DMS53 (cell line): ENCODE measurements at places on chromosomes 1 and 21.
A peak's percentile ranks its signal among the peaks of the same experiment; 100 is the strongest.

GRCh38 chr1:234505769-234506102 is 26.8 kb upstream of the TARBP1 start:
- DNase-seq: no peak

- DNase-seq: no peak
These were observed 76.1 kb downstream of the CD58 start for GRCh38 chr1:116494745-116495144.

GRCh38 chr1:12152113-12152891 is 14.5 kb upstream of the TNFRSF1B start:
- no peak for DNase-seq

GRCh38 chr1:119139403-119139802 is 1.1 kb downstream of the WARS2 start:
- peak; percentile 65 for DNase-seq

DNA sequence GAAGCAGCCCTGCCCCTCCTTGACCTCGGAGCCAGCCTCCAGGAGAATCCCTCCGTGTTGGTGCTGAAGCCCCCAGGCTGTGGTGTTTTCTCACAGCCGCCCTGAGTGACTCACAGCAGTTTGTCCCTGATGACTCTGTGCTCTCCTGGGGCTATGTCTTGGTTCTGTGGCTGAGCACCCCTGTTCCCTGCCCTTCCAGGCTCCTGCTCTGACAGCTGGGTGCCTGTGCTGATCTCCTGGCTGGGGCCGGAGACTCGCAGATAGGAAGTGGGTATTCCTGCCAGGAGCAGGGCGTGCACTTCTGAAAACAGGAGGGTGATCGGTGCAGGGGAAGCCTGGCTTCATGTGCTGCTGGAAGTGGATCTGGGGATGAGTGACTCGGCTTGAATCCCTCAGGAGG is 34.5 kb downstream of the POFUT2 start:
- no peak for DNase-seq

GRCh38 chr21:33760641-33761440 is 118.5 kb downstream of the ITSN1 start:
- DNase-seq: peak; percentile 46

- peak; percentile 86 for DNase-seq
These were observed 9.2 kb downstream of the CSTB start for GRCh38 chr21:43766734-43767497.

- no peak for DNase-seq
These were observed 8.5 kb downstream of the WNT2B start for GRCh38 chr1:112517231-112517630.

- no peak for DNase-seq
These were observed 64.6 kb downstream of the CAPN2 start for GRCh38 chr1:223776826-223777454.

DNA sequence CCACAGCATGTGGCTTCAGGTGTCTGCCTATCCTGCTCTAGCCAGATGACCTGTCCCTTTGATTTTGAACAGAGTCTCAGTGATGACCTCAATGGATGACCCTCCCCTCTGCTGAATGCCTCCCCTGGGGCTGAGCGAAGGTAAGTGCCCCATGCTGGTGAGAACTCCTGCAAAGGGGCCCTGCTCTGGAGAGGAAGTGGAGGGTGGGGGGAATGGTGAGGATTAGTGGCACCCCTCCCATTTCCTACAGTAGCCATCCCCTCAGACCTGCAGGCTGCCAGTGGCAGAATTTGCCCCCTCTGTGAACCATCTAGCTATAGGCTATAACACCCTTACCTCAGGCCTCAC is 3.7 kb upstream of the PMVK start:
- DNase-seq: no peak

GRCh38 chr1:46723901-46724300 is 5.0 kb upstream of the EFCAB14 start:
- no peak for DNase-seq

GRCh38 chr1:6587261-6588005 is 7.6 kb downstream of the ZBTB48 start:
- peak; percentile 81 for DNase-seq

- no peak for DNase-seq
These were observed 34.0 kb downstream of the ACP6 start for GRCh38 chr1:147636314-147636713.

DNA sequence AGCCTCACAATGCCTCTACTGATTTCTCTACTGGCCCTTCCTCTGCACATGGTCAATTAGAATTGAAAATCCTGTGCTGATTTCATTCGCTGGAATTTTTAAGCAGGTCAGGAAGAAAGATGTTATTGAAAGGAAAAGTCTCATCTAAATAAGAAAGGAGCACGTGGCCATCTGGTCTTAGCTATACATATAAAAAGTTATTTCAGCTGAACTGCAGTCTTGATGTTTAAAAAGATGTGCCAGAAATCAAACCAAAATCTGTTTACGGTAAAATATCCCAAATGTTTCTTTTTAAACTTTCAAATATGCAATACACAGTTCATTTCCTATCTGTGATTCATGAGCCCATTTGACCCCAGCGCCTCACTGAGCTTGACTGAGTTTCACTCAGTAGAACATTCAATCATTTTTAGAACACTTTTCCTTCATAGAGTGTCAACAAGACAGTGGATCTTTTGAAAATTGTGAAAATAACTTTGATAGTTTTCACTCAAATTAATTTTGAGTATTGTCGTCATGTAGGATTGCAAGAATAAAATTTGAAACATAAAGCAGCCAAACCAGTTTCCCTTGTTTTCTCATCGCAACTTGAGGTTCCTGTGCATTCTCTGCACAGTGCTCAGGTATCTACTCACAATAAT is 293.6 kb downstream of the PTPRC start:
- DNase-seq: peak; percentile 85
